ENCODE measurements at places on chromosomes 2 and 18.

- DNase-seq: no peak
These were observed 87.4 kb downstream of the ADAM23 start for GRCh38 chr2:206530727-206531126.

DNA sequence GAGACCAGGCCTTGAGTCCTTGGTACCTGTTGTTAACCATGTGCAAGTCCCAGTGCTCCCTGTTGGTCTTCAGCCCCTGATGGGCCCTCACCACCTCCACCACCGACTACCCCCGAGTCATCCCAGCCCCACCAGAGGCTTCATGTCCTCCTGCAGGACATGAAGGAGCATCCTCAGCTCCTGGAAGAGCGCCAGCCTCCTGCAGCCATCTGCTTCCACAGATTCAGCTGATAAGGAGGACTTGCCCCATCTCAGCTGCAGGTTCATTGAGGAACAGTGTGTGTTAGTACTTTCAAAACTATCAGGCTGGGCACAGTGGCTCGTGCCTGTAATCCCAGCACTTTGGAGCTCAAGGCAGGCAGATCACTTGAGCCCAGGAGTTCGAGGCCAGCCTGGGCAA is 151.9 kb downstream of the ATP9B start:
- DNase-seq: no peak

- DNase-seq: no peak
These were observed 738.2 kb downstream of the LRP1B start for GRCh38 chr2:141392517-141393213.

GRCh38 chr2:73746015-73746876 is 9.1 kb upstream of the TPRKB start:
- DNase-seq: no peak

Measured in stimulated activated CD8-positive, alpha-beta memory T cell treated with anti-CD3 and anti-CD28 coated beads, Interleukin-7, amount 100 ng/mL, for 4 hours (primary cell).